ENCODE measurements at places on chromosomes 3 and 15. TPM values are rescaled to one million over a fixed set of nuclear protein-coding genes. Genes with fewer than 3 reads are reported as not detected.

- peaks cover 20% of the 10 kb centered on the region for H3K4me1 ChIP-seq
- no peaks in the 10 kb centered on the region for H3K36me3 ChIP-seq
- H3K4me3 ChIP-seq = no peak overlapping the region
- peak overlapping the region; percentile 50 for H3K27ac ChIP-seq
These were observed 23.3 kb upstream of the CEMIP start for GRCh38 chr15:80755885-80756284.

Gene RHOV
- not detected for total RNA-seq

Gene SLC38A3
- total RNA-seq = not detected

DNA sequence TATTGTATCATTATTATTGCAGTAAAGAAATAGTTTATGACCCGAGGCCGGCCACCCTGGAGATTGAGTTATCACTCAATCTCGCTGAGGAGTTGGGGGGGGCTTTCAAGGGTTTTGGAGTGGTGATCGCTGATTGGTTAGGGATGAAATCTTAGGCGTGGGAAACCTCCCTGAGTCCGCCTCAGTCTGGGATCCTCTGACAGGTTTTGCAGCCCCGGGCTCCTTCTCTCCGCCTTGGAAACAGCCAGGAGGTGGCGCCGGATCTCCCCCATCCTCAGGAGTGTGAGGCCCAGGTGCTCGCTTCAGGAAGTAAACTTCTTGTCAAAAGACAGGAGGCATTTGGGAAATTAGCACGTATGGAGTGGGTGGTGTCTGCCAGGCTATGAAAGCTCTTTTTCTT lies 41.1 kb upstream of the SEC61A1 start:
- H3K27ac ChIP-seq = no peak overlapping the region
- no peaks in the 10 kb centered on the region for H3K36me3 ChIP-seq

DNA sequence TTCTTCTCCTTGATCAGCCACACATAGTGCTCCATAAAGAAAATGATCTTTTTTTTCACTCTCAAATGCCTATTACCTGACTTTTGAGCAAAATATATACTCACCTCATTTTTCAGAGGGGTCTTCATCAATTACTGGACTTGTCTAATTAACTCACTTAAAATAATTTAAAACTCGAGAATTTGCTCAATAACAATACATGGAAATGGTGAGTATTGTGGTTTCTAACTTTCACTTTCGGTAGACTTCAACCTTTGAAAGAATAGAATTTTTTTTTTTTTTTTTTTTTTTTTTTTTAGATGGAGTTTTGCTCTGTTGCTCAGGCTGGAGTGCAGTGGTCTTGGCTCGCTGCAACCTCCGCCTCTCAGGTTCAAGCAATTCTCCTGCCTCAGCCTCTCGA lies 17.7 kb upstream of the EPHB1 start:
- H3K27me3 ChIP-seq = peaks cover 8% of the 10 kb centered on the region
- no peak overlapping the region for H3K4me3 ChIP-seq
- H3K27ac ChIP-seq = no peak overlapping the region
- H3K36me3 ChIP-seq = no peaks in the 10 kb centered on the region
- no peak for DNase-seq

Gene C3orf49
- not detected for total RNA-seq

Gene GABRR3
- not detected for total RNA-seq

- H3K27ac ChIP-seq = no peak overlapping the region
- H3K27me3 ChIP-seq = no peaks in the 10 kb centered on the region
- no peak for DNase-seq
- no peaks in the 10 kb centered on the region for H3K4me1 ChIP-seq
These were observed 200.3 kb upstream of the ICE2 start for GRCh38 chr15:60679256-60679655.

- no peaks in the 10 kb centered on the region for H3K36me3 ChIP-seq
- H3K27me3 ChIP-seq = no peaks in the 10 kb centered on the region
- no peak for DNase-seq
- H3K4me3 ChIP-seq = no peak overlapping the region
These were observed 952.0 kb downstream of the AGBL1 start for GRCh38 chr15:87031540-87032230.

DNA sequence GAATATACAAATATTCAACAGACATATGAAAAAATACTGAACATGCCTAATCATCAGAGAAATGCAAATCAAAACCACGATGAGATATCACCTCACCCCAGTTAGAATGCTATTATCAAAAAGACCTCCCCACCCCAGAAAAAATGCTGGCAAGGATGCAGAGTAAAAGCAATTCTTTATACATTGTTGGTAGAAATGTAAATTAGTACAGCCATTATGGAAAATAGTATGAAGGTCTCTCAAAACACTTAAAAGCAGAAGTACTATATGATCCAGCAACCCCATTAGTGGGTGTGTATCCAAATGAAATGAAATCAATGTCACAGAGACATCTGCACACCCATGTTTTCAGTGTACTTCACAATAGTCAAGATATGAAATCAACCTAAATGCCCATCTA lies 308.7 kb downstream of the CHST2 start:
- H3K36me3 ChIP-seq = no peaks in the 10 kb centered on the region
- H3K27me3 ChIP-seq = no peaks in the 10 kb centered on the region
- DNase-seq = no peak
- H3K4me3 ChIP-seq = no peak overlapping the region
- no peak overlapping the region for H3K27ac ChIP-seq

Gene XIRP1
- 0.43 TPM for total RNA-seq

DNA sequence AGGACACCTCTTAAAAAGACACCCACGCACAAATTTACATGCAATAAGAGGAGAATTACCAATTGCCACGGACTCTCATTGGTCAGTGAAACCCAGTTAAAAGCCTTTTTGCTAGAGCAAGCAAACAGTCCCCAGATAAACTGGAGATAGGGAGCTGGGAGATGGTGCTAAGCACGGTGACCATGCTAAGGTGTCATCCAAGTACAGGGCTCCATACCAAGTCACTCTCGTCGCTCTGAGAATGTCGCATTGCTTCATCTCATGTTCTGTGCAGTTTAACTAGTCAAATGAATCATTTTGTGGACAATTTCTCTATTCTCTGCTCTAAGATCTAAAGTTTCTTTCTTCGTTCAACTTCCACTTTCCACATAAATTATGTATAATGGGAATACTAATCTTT lies 581.9 kb downstream of the AGBL1 start:
- H3K36me3 ChIP-seq = peaks cover 6% of the 10 kb centered on the region
- peaks cover 4% of the 10 kb centered on the region for H3K4me1 ChIP-seq
- H3K27me3 ChIP-seq = peaks cover 14% of the 10 kb centered on the region

DNA sequence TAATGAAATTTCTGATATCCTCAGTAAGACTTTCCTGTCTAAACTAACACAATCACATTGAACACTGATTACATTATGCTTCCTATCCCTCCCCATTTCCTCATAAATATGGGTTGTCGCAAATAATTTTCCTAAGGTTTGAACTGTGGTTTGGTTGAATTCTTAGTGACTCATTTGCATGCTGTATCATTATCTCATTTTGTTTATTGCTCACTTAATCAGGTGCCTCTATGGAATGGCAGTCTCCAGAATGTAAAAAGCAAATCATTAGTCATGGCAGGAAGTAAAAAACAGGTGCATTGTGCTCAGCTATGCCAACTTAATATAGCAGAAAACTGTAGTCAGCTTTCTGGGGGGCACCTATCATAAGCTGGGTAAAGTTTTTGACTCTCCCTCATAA lies 216.0 kb upstream of the ZBTB20 start:
- no peak overlapping the region for H3K4me3 ChIP-seq
- DNase-seq = no peak
- H3K27ac ChIP-seq = no peak overlapping the region
- H3K36me3 ChIP-seq = peaks cover 9% of the 10 kb centered on the region
- H3K4me1 ChIP-seq = peaks cover 4% of the 10 kb centered on the region
- H3K27me3 ChIP-seq = peaks cover 12% of the 10 kb centered on the region

- H3K4me1 ChIP-seq = peaks cover 69% of the 10 kb centered on the region
- peaks cover 42% of the 10 kb centered on the region for H3K36me3 ChIP-seq
- peak overlapping the region; percentile 91 for H3K27ac ChIP-seq
- H3K27me3 ChIP-seq = no peaks in the 10 kb centered on the region
- DNase-seq = no peak
These were observed 202.2 kb upstream of the BHLHE40 start for GRCh38 chr3:4776980-4777581.

GRCh38 chr15:43423793-43424192 lies 52.9 kb downstream of the TUBGCP4 start:
- no peak overlapping the region for H3K27ac ChIP-seq
- H3K4me3 ChIP-seq = no peak overlapping the region

DNA sequence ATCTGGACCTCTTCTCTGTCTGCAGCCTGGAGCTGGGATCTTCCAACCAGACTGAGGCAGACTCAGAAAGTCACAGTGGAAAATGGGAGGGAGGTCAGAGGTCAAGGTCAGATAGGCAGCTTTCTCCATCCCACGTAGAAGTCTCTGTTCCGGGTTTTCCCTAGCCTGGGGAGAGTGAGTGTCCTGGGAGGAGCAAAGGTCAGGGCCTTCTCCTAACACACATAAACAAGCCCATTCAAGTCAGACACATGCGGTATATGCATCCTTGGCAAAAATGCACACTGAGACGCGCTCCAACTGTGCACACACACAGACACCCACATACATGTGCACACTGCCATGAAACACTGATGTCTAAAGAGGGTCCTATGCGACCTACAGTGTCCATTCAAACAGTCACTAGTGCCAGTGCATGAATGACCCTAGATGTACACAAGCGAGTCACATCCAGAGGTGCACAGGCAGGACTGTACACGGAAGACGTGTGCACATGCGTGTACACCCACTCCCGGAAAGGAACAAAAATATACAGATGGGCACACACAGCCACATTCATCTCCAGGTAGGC lies 681 bp downstream of the TWF2 start:
- H3K36me3 ChIP-seq = peaks cover 6% of the 10 kb centered on the region
- H3K27me3 ChIP-seq = no peaks in the 10 kb centered on the region
- peak overlapping the region; percentile 98 for H3K4me3 ChIP-seq

Gene IL17RD
- not detected for total RNA-seq

DNA sequence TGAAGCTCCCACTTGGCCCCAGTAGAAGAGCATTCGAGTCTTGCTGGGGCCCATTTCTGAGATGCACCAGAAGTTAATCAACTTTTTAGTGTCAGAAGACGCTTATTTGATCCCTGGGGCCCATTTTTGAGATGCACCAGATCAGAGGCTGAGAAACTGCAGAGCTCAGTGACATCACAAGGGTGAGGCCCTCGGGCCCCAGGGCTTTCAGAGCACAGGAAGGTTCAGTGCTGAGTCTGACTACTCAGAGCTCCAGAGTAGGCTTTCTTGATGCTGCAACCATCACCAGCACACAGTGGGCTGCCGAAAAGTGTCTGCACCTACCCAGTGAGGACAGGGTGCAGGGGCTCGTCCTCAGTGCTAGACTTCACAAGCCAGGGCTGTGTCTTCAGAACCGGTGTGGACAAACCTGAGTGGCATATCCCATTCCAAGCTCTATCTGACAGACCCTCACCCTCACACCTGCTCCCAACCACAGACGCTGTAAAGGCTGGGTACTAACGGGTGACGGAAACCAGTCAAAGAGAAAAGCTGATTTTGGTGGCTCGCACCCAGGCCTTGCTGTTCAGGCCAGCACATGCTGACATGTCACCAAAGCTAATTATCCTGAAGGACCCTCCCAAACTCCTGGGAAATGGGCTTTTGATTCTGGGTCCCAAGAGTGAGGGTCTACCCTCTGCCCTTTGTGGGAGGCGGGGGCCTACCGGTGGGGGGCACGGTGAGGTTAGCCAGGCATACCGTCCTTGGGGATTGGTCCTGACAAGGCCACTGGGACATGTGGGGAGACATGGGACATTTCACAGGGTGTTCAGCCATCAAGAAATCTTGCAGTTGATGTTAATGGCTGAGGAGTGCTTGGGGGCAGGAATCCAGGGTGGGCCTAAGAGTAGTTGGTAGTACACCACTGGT lies 83.0 kb downstream of the PDCD6IP start:
- H3K4me3 ChIP-seq = no peak overlapping the region
- DNase-seq = no peak
- peaks cover 5% of the 10 kb centered on the region for H3K27me3 ChIP-seq
- H3K4me1 ChIP-seq = peaks cover 4% of the 10 kb centered on the region
- H3K27ac ChIP-seq = no peak overlapping the region

GRCh38 chr15:23869396-23869795 lies 182.3 kb upstream of the NDN start:
- peaks cover 1% of the 10 kb centered on the region for H3K36me3 ChIP-seq
- no peak overlapping the region for H3K4me3 ChIP-seq
- no peaks in the 10 kb centered on the region for H3K4me1 ChIP-seq
- no peaks in the 10 kb centered on the region for H3K27me3 ChIP-seq

DNA sequence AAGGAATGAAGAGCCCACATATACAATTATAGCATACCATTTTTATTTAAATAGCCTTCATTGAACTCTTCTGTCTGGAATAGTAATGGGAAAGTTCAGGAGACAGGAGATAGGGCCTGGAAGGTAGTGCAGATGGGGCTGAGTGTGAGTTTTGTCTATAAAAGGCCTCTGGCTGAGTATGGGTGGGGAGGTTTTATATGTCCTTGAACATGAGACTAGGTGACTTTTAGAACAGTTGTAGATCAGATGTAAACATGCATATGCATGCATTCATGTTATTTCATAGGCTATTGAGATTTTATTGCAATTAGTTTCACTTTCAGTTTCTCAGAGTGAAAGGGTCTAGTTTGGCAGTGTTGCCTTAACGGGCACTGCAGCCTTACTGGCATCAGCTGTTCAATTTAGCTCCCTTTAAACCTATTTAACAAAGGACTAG lies 27.1 kb downstream of the CGGBP1 start:
- H3K4me3 ChIP-seq = peak overlapping the region; percentile 81
- H3K27ac ChIP-seq = peak overlapping the region; percentile 83
- no peaks in the 10 kb centered on the region for H3K36me3 ChIP-seq
- H3K4me1 ChIP-seq = peaks cover 22% of the 10 kb centered on the region

DNA sequence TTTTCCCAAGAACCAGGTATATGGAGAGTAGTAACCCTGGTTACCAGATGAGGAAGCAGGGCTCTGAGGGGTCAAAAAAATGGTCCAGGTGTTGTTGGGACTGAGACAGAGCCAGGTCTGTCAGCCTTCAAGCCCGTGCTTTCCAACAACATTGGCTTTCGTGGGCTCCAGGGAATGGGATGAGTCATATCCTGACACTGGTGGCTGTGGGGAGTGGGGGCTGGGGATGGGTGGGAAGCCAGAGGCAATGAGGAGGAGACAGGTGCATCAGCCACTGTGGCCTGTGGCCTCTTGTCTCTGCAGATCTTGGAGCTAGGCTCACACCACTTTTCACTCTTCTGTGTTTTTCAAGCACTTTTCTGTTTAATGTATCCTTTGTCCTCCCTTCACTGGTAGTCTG lies 38.2 kb downstream of the CORO2B start:
- peaks cover 19% of the 10 kb centered on the region for H3K27me3 ChIP-seq
- DNase-seq = no peak
- no peaks in the 10 kb centered on the region for H3K36me3 ChIP-seq
- H3K4me1 ChIP-seq = no peaks in the 10 kb centered on the region

Measured in natural killer cell treated with Interleukin-12 subunit alpha and Interleukin-12 subunit beta and Interleukin-15 and Interleukin-18, amount 100 ng/mL, for 72 hours (primary cell).